SHP77 treated with DMSO at 0.1 percent for 48 hours (cell line): ENCODE measurements at places on chromosomes 7 and 10.

DNA sequence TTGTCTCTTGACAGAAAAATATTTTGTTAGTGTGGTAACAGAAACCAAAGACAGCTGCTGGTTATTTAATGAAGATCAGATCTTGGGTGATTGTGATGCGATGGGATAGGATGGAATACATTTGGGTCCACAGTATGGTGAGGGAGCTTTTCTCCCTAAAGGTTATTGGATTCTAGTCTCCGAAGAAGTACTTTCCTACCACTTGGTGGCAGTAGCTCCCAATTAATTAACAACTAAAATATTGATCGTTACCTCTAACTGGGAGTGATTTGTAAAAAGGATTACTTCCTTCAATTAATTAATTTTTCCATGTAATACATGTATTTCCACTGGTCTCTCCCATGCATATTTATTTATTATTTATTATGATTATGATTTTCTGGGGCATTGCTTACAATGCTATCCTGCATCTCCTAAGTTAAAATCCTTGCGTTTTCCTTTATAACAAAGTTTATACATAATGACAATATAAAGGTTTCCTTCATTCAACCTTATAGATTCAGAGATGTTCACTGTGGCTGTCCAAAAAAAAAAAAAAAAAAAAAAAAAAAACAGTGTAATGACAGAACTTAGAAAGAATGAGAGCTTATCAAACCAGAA, 25.6 kb downstream of the TMEM196 start:
- DNase-seq = peak; percentile 28

DNA sequence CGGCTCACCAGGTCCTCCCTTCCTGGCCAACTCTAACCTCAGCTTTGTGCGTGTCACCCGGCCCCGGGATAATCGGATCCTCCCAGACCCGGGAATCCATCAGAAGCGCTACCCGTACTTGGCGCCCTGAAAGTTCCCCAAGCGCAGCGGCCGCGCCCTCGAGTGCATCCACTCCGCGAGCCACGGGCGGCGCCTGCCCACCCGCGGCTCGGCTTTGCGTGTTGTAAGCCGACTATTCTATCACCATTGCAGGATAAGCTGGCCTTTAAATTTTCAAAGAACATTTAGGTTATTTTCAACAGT, 35.7 kb upstream of the EBLN1 start:
- no peak for DNase-seq

GRCh38 chr7:142299237-142299781, 41.5 kb upstream of the PRSS58 start:
- DNase-seq = no peak

DNA sequence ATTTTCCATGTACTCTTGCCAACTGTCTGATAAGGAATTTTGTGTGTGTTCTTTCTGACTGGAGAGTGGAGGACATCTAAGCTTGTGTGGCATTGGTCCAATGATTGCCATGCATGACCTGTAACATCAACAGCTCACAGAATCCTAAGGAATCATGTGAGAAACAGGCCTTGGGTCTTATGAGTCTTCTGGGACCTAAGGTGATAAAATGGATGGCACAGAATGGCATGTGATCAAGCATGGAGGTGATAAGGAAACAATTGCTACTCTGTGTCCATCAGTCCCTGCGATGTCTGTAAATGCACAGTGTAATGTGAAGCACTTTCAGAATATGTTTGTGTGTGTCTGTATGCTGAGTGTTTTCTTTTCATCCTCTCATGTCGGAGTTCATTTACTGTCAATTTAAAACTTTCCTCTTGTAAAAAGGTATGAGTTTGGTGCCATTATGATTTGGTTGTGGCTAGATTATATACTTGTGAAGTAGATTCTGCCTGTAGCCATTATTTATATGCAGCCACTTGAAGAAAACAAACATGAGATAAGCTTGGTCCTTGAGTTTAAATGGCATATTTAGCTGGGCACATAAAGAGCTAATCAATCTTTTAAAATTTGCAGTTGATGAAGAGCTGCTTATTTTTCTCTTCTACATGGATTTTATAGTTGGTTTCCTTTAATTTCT, 127.5 kb downstream of the VPS50 start:
- no peak for DNase-seq
